Dermis microvascular lymphatic vessel endothelial cell (primary cell): ENCODE measurements at places on chromosomes 16 and 17. TPM values are rescaled to one million over a fixed set of nuclear protein-coding genes. Genes with fewer than 3 reads are reported as not detected.

Gene TMEM114
- not detected in 2 replicates for total RNA-seq

Gene PRCD
- total RNA-seq = 0.39 and 0.89 TPM in 2 replicates

Gene TIMP2
- 34.5 and 112 TPM in 2 replicates for total RNA-seq

Gene HS3ST4
- 0.13 TPM in 1 of 2 replicates, not detected in the other for total RNA-seq

Gene PPY
- not detected in 2 replicates for total RNA-seq

Gene C17orf50
- not detected in 2 replicates for total RNA-seq

Gene CRISPLD2
- under 0.01 and 0.13 TPM in 2 replicates for total RNA-seq

Gene ADGRG3
- total RNA-seq = 1.3 and 9.2 TPM in 2 replicates

Gene DDX19B
- 22.5 and 26.0 TPM in 2 replicates for total RNA-seq

Gene ZG16
- total RNA-seq = not detected in 2 replicates

Gene ATAD5
- total RNA-seq = 1.5 and 2.7 TPM in 2 replicates

Gene PROCA1
- 0.25 and 0.26 TPM in 2 replicates for total RNA-seq

Gene RPL26
- 2,527 and 2,589 TPM in 2 replicates for total RNA-seq

Gene KRTAP4-4
- total RNA-seq = not detected in 2 replicates

Gene SPATA32
- total RNA-seq = not detected in 2 replicates

Gene SLC13A2
- total RNA-seq = not detected in 2 replicates

Gene KRTAP2-1
- not detected in 2 replicates for total RNA-seq

Gene RHBDF2
- total RNA-seq = 11.7 and 17.3 TPM in 2 replicates

Gene KCNJ2
- total RNA-seq = 1.3 and 1.7 TPM in 2 replicates

Gene CACNG5
- not detected in 2 replicates for total RNA-seq

Gene RAB37
- 0.13 TPM in 2 replicates for total RNA-seq

Gene EXOC3L1
- 38.8 and 57.7 TPM in 2 replicates for total RNA-seq

Gene SNX20
- 0.13 and 0.25 TPM in 2 replicates for total RNA-seq

Gene TEKT5
- total RNA-seq = not detected in 2 replicates

Gene NACA2
- total RNA-seq = not detected in 2 replicates

Gene GP2
- not detected in 2 replicates for total RNA-seq

Gene KRTAP17-1
- total RNA-seq = not detected in 2 replicates

Gene NXPH3
- total RNA-seq = 0.90 and 3.2 TPM in 2 replicates

Gene KRT12
- total RNA-seq = not detected in 2 replicates

Gene MT1E
- 11.1 and 108 TPM in 2 replicates for total RNA-seq

Gene GAS2L2
- total RNA-seq = under 0.01 TPM in 1 of 2 replicates, not detected in the other

Gene UNC45B
- under 0.01 TPM in 1 of 2 replicates, not detected in the other for total RNA-seq

Gene ZNF750
- total RNA-seq = under 0.01 TPM in 2 replicates

Gene HAS3
- 1.0 and 7.6 TPM in 2 replicates for total RNA-seq

Gene CFAP20
- total RNA-seq = 44.3 and 51.2 TPM in 2 replicates

Gene ZFP3
- 0.77 and 1.3 TPM in 2 replicates for total RNA-seq

Gene CA4
- total RNA-seq = 2.3 and 14.8 TPM in 2 replicates

Gene PDILT
- not detected in 2 replicates for total RNA-seq

Gene CORO6
- total RNA-seq = 0.64 and 1.3 TPM in 2 replicates

Gene ALOXE3
- not detected in 2 replicates for total RNA-seq

Gene C16orf96
- total RNA-seq = not detected in 2 replicates

Gene FNDC8
- total RNA-seq = under 0.01 TPM in 1 of 2 replicates, not detected in the other

Gene ACSM3
- 0.13 TPM in 2 replicates for total RNA-seq

Gene DNAH2
- under 0.01 and 0.25 TPM in 2 replicates for total RNA-seq
